AG20443 (cell line): ENCODE measurements at places on chromosomes 12 and 14.

GRCh38 chr12:93127582-93128331 lies 198.7 kb upstream of the EEA1 start:
- no peak for DNase-seq

- no peak for DNase-seq
Measured at GRCh38 chr12:69999561-69999960, 174.5 kb downstream of the MYRFL start.

GRCh38 chr14:31090883-31091764 lies 64.9 kb upstream of the STRN3 start:
- DNase-seq = peak; percentile 82

DNA sequence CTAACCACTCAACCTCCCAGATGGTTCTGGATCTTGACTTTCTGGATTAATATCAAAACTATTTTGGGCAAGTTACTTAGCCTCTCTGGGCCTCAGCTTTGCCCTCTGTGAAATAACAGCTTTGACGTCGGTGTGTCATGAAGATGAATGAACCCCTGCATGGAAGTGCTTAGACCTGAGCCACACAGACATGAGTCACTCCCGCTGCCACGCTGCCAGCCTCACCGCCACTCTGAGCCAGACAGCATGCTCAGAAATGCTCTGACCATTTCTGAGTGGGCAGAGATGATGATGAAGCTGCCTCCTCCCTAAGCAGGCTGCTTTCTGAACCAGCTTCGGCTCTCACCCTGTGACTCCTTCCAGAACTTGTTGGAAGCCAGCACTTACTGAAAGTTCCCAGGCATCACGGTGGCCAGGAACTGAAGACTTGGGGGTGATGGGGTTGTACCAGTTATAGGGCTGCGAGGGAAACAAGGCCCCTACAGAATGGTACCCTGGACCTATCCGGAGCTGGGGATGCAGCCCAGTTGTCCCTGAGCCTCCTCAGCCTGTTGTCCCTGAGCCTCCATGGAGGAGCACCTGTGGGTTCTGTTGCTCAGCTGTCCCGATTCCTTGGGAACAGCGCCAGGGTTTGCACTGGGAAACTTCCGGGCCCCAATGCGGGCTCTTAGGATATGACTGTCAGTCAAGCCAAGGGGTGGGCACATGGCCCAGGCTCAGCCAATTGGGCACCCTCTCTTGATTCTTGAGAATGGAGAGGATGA lies 2.0 kb upstream of the CCDC197 start:
- peak; percentile 74 for DNase-seq

DNA sequence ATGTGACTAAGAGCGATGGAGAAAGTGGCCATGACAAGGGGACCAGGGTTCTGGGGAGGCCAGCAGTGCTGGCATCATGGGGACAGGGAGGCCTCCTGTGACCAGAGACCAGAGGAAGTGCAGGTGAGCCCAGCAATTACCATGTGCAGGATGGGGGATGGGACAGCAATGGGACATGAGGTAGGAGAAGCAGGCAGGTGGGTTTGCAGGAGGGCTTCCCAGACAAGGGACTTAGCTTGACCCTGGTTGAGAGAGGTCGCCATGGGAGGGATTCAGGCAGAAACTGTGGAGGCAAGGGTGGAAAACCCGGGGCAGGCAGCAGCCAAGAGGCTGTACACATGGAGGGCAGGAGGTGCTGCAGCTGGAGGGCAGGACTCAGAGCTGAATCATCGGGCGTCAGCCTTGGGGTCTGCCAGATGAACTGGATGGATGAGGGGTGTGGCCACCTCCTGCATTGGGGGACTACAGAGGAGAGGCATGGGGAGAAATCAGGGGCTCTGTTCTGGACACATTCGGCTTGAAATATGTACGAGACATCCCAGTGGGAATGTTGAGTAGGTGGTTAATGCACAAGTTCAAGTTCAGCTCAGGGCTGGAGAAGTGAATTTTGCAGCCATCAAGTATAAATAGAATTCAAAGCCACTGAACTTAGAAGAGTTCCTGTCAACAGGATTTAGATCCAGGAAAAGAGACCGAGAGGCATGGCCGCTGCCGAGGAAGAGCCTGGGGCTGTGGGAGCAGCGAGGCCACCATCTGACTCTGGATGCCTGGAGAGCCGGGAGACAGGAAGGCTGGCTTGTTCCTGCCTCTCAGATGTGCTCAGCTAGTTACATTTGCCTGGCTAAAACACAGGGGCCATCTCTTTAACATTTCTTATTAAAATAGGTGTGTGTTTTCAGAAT lies 36.6 kb downstream of the SFSWAP start:
- DNase-seq = peak; percentile 33

DNA sequence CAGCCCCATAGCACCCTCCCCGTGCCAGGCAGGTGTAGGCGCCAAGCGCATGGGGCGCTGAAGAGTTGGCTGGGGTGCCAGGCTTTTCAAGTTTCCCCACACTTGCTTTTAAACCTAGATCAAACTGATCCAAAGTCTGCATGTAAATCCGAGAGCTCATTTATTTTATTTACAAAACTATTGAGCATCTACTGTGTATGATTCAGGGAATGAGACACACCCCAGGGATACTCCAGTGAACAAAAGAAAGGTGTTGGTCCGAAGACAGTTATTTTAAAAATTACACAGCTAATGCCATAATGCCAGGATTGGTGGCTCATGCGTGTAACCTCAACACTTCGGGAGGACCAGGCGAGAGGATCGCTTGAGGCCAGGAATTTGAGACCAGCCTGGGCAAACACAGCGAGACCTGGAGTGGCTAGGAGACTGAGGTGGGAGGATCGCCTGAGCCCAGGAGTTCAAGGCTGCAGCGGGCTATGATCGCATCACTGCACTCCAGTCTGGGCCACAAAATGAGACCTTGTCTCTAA lies 780 bp upstream of the SLC41A2 start:
- peak; percentile 9 for DNase-seq

DNA sequence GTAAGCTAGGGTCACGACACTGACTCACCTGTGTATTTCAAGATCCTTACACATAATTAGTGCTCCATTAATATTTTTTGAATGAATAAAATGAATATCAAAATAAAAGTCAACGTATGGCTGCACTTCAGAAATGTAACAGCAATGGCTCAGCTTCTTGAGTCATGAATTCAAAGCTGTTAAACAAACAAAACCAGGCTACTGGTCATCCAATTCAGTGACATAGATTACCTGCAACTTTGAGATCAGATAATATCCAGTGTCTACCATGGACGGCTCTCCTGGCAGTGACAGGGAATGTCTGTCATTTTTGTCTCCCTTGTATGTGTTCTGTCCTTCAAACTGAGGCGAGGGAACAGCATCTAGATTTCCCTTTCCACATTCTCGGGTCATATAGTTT lies 225.6 kb downstream of the EFCAB11 start:
- DNase-seq = no peak

DNA sequence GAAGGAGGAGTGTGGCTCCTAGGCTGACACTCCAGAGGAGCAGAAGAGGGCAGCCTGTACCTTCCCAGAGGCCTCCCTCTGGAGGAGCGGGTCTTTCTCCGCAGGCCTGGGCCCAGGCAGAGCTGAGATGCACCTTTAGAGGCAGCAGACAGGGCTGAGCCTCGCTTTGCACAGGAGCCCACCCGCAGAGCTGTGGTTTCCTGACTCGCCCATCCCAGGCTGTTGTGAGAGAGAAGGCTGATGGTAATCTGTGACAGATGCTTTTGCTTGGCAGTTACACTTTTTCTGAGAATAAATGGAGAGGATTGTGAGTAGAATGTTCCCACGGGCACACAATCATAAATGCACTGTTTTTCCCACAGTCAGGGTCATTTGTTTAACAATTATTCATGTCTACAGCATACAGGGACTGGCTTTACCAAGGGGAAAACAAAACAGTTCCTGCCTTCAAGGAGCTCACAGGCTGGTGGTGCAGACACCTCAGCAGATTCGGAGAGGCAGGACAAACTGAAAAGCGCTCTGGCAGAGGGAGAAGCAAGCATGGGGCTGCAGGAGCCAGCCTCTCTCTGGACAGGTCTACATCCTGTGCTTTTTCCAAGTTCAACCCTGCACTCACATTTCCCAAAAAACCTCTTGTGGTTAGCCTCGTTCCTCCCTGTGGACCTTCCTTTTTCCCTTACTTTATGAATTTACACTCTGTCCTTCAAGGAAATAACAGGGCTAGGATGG lies 13.9 kb downstream of the EVL start:
- DNase-seq = peak; percentile 66

- DNase-seq = no peak
Measured at GRCh38 chr12:16346958-16347357, 487 bp upstream of the MGST1 start.

- DNase-seq = peak; percentile 59
Measured at GRCh38 chr12:53952871-53953734, 1.6 kb upstream of the HOXC12 start.

DNA sequence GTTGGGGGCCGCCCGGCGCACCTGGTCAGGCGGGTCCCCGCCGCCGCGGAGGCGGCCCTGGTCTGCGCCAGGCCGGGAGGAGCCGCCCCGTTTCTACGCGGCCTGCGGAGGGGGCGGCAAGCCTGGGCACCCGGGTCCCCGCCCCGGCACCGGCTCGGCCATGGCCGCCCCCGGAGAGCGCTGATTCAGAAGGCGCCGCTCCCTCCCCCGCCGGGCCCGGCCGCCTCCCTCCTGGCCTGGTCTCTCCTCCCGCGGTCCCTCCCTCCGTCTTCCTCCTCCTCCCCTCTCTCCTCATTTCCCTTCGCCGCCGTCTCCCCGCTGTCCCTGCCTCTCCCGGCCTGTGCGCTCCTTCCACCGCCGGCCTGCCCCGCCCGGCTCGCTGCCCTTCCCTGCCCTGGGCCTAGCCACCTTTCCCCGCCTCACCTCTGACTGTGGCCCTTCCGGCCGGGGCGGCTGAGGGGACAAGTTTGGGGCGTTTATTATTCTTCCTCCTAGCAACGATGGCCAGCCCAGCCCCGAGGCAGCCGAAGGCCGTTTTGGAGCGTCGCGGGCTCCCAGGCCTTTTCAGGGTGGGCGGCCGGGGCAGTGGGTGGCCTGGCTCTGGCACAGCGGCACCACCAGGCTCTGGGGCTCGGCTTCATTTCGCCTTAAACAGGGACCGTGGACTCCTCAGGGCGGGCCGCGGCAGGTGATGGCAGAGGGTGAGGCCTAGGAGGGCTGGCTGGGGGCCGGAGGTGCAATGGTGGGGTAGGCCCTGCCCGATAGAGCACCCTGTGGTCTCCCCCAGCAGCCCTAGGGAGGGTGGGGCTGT lies 768 bp downstream of the CEP170B start:
- peak; percentile 93 for DNase-seq

DNA sequence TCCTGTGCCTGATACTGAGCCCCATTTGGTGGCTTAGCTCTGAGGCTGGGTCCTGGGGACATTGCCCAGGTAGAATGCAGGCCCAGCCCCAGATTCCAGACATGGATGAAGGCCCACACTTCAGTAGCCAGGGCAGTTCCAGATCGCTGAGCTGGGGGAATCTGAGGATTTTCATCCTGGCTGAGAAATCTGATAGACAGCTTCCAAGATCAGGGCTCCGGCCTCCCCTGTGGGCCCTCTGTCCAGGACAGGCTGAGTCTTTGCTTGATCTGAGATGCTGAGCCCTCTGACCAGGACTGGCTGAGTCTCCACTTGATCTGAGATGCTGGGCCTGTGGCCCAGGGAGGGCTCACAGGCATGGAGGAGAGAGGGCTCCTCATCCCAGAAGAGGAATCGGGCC lies 3.3 kb upstream of the RASAL1 start:
- DNase-seq = no peak

GRCh38 chr12:123762715-123763052 lies 583 bp downstream of the DNAH10 start:
- no peak for DNase-seq

GRCh38 chr12:48142818-48143674 lies 14.3 kb downstream of the ASB8 start:
- DNase-seq = no peak

GRCh38 chr14:34087571-34087970 lies 136.7 kb upstream of the EGLN3 start:
- DNase-seq = no peak

DNA sequence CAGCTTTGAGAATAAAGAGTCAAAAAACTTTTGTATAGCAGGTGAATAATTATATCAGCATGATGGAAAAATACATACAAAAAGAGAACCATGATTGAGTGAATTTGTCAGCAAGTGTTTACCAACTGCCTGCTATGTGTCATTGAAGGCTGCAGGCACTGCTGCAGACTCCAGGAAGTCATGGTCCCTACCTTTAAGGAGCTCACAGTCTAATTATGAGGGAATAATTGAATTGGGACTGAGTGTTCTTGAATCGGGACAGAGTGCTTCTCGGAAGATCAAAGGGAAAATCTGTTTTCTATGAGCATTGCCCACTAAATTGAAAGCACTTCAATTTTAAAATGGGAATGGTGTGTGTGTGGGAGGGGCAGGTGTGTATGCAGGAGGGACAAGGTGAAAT lies 9.5 kb downstream of the OR10AD1 start:
- no peak for DNase-seq

GRCh38 chr12:67991158-67991557 lies 1.9 kb downstream of the IFNG-AS1 start:
- DNase-seq = no peak

DNA sequence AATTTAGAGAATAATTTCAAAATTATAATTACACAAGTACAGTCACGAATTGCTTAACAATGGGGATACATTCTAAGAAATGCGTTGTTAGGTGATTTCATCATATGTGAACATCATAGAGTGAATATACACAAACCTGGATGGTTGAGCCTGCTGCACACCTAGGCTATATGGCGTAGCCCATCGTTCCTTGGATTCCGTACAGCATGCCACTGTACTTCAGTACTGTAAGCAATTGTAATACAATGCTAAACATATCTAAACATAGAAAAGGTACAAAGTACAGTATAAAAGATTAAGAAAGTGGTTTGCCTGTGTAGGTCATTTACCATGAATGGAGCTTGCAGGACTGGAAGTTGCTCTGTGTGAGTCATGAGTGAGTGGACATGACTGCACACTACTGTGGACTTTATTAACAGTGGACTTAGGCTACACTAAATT lies 286.2 kb downstream of the CACNA1C start:
- no peak for DNase-seq

DNA sequence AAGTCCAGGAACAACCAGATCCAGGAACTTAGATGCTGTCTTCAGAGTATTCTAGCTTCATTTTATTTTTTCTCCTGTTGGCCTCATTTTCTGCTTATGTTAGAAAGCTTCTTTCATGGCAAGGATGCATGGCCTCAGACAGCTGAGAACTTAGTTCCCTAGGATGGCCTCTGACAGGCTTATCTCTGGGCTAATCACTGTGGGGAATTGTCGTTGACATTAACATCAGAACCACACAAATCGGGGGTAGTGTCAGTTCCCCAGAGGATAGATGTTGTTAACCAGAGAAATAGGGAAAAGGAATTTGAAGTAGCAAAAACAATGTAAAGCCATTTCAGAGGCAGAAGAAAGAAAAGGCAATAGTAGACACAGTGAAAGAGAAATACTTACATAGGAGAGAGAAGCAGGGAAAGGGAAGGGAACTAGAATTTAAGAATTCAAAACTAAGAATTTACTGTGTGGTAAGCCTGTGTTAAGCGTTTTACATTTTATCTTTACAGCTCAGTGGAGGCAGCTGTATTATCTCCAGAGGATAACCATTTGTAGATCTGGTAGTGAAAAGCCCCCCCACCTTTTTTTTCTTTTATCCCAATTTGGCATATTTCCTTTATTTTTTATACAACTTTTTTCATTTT lies 21.8 kb downstream of the FUT8 start:
- DNase-seq = no peak
